ENCODE measurements at places on chromosomes 16 and 17.

DNA sequence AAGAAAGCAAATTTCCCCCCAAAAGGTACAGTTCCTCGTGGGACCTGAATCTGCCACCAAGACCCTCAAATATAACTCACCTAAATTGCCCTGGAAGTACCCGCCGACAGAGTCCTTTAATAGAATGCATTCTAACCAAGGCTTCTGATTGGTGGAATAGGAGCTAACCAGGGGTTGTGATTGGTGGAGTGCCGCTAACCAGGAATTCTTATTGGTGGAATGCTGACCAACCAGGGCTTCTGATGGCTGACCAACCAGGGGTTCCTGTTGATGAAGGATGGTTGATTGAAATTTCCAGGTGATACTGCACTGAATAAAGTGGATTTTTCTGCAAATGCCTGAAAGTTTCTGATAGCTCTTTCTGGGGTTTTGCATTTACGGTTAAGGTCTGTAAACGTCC lies 6.5 kb downstream of the TFAP4 start:
- DNase-seq, result peak; percentile 19

GRCh38 chr17:28968231-28968913 lies 17.1 kb upstream of the PHF12 start:
- no peak for DNase-seq

DNA sequence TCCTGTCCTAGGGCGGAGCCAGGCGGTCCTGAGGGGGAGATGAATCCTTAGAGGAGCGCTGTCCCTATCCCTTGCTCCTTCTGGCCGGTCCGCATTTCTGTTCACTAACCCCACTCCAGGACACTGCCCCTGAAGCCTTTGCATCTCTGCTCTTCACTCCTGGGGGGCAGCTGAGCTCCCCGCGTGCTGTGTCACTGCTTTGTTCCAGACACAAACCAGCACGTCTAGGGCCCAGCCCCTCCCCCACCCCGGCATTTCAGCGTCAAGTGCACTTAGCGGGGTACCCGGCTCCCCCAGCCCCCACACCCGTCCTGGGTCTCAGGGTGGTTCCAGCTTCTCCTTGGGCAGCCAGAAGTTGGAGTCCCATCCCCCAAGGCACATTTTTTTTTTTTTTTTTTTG lies 8.9 kb downstream of the CORO6 start:
- no peak for DNase-seq

DNA sequence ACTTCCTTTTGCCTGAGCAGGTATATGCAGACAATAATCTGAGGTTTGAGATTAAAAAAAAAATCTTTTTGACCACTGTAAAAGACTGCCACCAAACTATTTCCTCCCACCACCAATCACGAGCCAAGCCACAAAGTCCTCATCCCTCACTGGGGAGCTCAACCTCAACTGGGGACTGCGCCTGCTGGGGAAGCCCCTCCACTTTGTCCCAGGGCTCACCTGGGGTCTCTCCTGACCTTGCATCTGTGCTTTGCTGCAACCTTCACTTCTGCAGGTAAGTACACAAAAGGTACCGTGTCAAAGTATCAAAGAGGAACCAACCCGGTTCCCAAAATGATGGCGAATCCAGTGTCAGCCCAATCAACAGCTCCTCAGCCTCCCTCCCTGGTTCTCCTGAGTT lies 35.5 kb downstream of the TLE7 start:
- no peak for DNase-seq

DNA sequence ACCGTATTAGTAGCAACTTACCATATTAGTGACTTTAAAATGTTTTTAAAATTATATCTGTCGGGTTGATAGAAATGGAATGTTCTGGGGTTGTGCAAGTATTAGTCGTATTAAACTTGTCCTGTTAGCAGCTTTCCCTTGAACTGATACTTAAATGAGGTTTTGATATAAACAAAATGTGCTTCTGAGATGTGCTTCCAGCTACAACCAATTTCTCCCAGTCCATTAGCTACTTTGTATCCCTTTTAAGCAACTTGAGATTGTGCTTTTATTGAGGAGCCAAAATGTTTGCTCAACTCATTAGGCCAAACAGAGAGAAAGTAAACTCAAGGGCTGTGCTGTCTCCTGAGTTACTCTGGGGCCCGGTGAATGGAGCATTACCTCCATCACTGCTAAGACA lies 255.0 kb upstream of the RBFOX1 start:
- DNase-seq, result no peak

DNA sequence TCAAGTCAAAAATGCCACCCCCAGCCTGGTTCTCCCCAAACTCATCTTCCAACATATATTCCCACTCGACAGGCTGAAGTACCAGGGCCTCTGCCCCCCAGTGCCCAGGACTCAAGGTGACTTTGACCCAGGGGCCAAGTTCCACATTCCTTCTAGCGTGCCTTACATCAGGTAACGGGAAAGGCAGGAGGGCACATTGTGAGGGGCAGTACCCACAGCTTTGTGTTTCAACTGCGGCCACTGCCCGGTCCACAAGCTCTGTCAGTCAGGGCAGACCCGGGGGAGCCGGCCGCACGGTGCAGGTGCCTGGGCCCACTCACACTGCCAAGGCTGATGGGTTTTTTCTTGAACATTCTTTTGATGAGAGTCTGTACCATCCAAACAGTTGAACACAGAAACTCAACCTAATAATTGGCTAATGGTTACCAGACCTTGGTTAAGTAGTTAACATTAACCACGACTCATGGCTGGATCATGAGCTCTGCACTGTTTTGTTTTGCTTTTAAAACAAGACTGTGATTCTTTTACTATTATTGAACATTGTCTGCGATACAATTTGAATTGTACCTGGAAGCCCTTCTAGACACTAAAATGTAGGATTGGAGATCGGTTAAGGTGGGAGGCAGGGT lies 17.6 kb downstream of the ACE start:
- no peak for DNase-seq

DNA sequence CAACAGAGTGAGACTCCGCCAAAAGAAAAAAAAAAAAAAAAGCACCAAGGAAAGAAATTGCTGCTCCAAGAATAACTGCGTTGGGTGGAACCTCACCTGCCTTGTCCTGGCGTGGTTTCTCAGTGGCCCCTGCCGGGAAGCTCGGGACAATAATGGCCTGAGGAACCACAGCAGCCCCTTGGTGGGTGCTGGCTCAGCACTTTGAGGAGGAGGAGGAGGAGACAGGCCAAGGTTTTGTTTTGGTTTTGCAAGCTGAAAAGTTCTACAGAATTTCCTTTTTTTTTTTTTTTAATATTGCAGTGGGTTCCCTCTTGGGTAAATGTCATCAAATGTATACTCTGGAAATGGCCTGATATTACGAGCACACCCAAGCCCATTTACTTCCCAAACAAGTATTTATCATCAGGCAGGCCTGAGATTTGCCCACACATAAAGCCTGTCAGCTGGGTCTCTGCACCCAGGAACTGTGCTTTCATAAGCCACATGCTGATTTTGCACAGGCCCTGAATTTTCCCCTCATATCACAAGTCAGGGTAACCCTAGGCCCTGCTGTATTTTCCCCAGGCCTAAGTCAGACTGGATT lies 78.3 kb downstream of the SOCS1 start:
- DNase-seq, result no peak

DNA sequence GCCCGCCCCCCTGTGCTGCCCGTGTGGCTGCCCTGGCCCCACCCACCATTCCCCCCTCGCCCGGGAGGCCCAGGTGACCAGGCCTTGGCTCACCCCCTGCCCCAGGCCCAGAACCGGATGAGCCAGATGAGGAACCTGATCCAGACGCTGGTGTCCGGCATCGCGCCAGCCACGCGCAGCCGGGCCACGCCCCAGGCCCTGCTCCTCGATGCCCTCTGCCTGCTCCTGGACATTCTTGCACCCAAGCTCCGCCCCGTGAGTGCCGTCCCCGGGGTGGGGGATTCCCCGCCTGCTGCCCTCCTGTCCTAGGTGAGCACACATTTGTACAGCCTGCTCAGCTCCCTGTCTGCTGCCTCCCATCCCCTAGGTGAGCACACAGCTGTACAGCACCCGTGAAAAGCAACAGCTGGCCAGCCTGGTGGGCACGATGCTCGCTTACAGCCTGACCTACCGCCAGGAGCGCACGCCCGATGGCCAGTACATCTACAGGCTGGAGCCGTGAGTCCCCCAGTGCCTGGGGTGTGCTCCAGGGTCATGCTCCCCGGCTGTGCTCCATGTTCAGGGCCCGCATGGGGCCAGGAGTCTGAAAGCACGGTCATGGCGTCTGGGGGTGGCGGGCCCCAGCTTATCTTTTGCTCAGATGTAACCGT lies 4.8 kb downstream of the GNG13 start:
- DNase-seq, result no peak

DNA sequence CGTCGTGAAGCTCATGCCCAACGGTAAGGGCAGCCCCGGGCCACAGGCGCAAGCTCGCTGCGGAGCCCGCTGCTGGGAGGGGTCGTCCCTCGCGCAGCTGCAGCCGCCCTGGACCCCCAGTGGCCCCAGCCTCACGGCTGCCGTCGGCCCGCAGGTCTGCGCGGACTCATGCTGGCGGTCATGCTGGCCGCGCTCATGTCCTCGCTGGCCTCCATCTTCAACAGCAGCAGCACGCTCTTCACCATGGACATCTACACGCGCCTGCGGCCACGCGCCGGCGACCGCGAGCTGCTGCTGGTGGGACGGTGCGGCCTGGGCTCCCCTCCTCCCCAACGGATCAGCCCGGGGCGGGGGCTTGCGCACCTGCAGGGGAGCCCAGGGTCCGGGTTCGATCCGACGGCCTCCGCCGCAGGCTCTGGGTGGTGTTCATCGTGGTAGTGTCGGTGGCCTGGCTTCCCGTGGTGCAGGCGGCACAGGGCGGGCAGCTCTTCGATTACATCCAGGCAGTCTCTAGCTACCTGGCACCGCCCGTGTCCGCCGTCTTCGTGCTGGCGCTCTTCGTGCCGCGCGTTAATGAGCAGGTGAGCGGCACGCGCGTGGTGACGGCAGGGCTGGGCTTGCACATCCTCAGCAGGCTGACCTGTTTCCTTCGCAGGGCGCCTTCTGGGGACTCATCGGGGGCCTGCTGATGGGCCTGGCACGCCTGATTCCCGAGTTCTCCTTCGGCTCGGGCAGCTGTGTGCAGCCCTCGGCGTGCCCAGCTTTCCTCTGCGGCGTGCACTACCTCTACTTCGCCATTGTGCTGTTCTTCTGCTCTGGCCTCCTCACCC lies 5.8 kb downstream of the SLC5A2 start:
- DNase-seq, result no peak

DNA sequence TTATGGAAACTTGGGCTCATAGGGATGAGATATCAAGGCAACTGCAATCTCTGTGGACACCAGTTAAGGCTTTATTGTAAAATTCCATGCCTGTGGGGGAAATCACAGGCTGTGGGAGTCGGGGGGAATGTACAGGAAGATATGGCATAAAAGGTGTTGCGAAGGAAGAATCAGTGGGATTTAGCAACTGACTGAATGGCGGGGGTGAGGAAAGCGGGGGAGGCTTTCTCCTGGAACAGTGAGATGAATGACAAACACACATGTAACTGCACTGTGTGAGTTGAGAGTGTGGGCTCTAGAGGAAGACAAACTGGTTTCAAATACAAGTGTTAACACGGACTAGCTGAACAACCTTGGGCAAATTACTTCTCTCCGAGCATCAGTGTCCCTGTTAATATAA lies 143.7 kb downstream of the PRKCB start:
- DNase-seq, result no peak

- DNase-seq, result no peak
These were observed 36.8 kb downstream of the CBFA2T3 start for GRCh38 chr16:88939972-88940861.

- DNase-seq, result no peak
These were observed 191.0 kb upstream of the PMFBP1 start for GRCh38 chr16:72362973-72363372.
